Tibial nerve (tissue), 4 donors: ENCODE measurements at places on chromosomes 7 and 10.

GRCh38 chr7:50151001-50151400 is 58.0 kb upstream of the ZPBP start:
- no peaks in the 10 kb centered on the region for H3K36me3 ChIP-seq
- no peak overlapping the region for H3K4me3 ChIP-seq
- H3K27me3 ChIP-seq: no peaks in the 10 kb centered on the region
- H3K4me1 ChIP-seq: no peaks in the 10 kb centered on the region
- no peak overlapping the region for H3K27ac ChIP-seq

GRCh38 chr7:83060218-83060617 is 102.5 kb downstream of the PCLO start:
- H3K27ac ChIP-seq: no peak overlapping the region

- H3K4me1 ChIP-seq: no peaks in the 10 kb centered on the region
- no peaks in the 10 kb centered on the region for H3K27me3 ChIP-seq
- H3K27ac ChIP-seq: peak overlapping the region; percentile 35
- H3K36me3 ChIP-seq: no peaks in the 10 kb centered on the region
- H3K4me3 ChIP-seq: no peak overlapping the region
Measured at GRCh38 chr7:140512317-140513000, 33.2 kb upstream of the MKRN1 start.

GRCh38 chr7:83613232-83613631 is 35.7 kb downstream of the SEMA3E start:
- H3K36me3 ChIP-seq: no peaks in the 10 kb centered on the region
- H3K4me3 ChIP-seq: no peak overlapping the region
- no peaks in the 10 kb centered on the region for H3K4me1 ChIP-seq
- no peak for DNase-seq
- H3K27ac ChIP-seq: no peak overlapping the region

GRCh38 chr10:49228677-49229076 is 40.5 kb upstream of the TMEM273 start:
- no peaks in the 10 kb centered on the region for H3K4me1 ChIP-seq
- no peaks in the 10 kb centered on the region for H3K27me3 ChIP-seq
- no peak for DNase-seq
- H3K4me3 ChIP-seq: no peak overlapping the region
- no peaks in the 10 kb centered on the region for H3K36me3 ChIP-seq

GRCh38 chr10:29186221-29186620 is 102.6 kb upstream of the LYZL1 start:
- H3K27me3 ChIP-seq: no peaks in the 10 kb centered on the region
- no peak overlapping the region for H3K27ac ChIP-seq
- no peaks in the 10 kb centered on the region for H3K36me3 ChIP-seq
- H3K4me3 ChIP-seq: no peak overlapping the region
- no peaks in the 10 kb centered on the region for H3K4me1 ChIP-seq
- no peak for DNase-seq

- H3K27me3 ChIP-seq: no peaks in the 10 kb centered on the region
- no peaks in the 10 kb centered on the region for H3K4me1 ChIP-seq
- H3K4me3 ChIP-seq: no peak overlapping the region
- H3K36me3 ChIP-seq: no peaks in the 10 kb centered on the region
- H3K27ac ChIP-seq: no peak overlapping the region
- DNase-seq: no peak
Measured at GRCh38 chr7:145347271-145347670, 511.4 kb upstream of the TPK1 start.

DNA sequence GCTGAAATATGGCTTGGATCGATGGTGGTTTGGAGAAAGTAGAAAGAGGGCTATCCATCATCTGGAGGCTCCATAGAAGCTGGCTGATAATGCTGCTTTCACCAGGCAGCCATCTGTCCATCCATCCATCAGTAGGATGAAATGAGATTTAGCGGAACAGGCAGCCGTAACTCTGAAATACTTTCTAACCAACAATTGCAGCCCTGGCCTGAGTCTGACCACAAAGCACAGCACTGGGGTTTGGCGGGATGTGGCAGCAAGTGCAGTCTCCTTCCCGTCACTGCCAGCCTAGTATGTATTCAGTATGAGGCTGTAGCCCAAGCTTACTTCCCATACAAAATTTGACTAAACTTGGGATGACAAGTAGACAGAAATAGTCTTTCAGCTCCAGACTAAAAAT is 38.0 kb downstream of the R3HCC1L start:
- no peaks in the 10 kb centered on the region for H3K27me3 ChIP-seq
- no peak for DNase-seq
- H3K27ac ChIP-seq: no peak overlapping the region
- no peak overlapping the region for H3K4me3 ChIP-seq

GRCh38 chr10:9605231-9605630 is 1412.4 kb upstream of the CELF2 start:
- H3K27ac ChIP-seq: no peak overlapping the region
- H3K36me3 ChIP-seq: no peaks in the 10 kb centered on the region
- no peaks in the 10 kb centered on the region for H3K4me1 ChIP-seq
- DNase-seq: no peak
- no peak overlapping the region for H3K4me3 ChIP-seq

DNA sequence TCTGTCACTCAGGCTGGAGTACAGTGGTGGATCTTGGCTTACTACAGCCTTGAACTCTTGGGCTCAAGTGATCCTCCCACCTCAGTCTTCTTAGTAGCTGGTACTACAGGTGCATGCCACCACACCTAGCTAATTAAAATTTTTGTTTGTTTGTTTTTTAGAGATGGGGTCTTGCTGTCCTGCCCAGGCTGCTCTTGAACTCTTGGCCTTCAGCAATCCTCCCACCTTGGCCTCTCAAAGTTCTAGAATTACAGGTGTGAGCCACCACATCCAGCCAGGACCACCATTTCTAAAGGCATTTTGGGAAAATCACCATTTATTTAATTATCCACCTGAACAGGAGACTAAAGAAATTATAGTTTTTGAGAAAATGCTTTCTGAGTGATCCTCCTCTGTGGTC is 252.3 kb downstream of the PRPF18 start:
- peak overlapping the region; percentile 63 for H3K27ac ChIP-seq
- no peaks in the 10 kb centered on the region for H3K36me3 ChIP-seq
- H3K27me3 ChIP-seq: no peaks in the 10 kb centered on the region
- no peak for DNase-seq
- no peak overlapping the region for H3K4me3 ChIP-seq

GRCh38 chr10:36943544-36943943 is 181.9 kb upstream of the ANKRD30A start:
- no peak for DNase-seq
- no peak overlapping the region for H3K4me3 ChIP-seq
- H3K27ac ChIP-seq: no peak overlapping the region
- H3K36me3 ChIP-seq: no peaks in the 10 kb centered on the region

DNA sequence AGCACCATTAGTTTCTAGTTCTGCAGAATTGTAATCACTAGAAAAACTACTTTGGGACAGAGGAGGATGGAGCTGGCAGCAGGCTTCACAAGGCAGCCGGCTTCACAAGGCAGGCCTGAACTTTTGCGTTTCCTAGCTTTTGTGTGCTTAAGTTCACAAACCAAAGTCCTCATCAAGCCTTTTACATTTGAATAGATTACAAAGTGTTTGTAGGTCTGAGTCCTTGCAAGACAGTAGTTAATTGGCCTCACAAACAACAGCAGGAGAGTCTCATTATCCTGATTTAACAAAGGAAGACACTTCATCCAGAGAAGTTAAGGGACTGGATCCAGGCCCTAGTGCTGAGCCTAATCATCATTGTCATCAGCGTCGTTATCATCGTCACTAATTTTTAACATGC is 147.8 kb upstream of the AUTS2 start:
- H3K36me3 ChIP-seq: no peaks in the 10 kb centered on the region
- no peak overlapping the region for H3K27ac ChIP-seq
- no peaks in the 10 kb centered on the region for H3K27me3 ChIP-seq

- peaks cover 12% of the 10 kb centered on the region for H3K4me1 ChIP-seq
- H3K36me3 ChIP-seq: peaks cover 14% of the 10 kb centered on the region
- H3K27ac ChIP-seq: no peak overlapping the region
- H3K27me3 ChIP-seq: no peaks in the 10 kb centered on the region
- DNase-seq: no peak
- no peak overlapping the region for H3K4me3 ChIP-seq
Measured at GRCh38 chr10:71742301-71743088, 22.9 kb upstream of the C10orf105 start.

- no peaks in the 10 kb centered on the region for H3K4me1 ChIP-seq
- no peak overlapping the region for H3K4me3 ChIP-seq
- H3K27me3 ChIP-seq: no peaks in the 10 kb centered on the region
Measured at GRCh38 chr10:34374356-34375045, 440.6 kb downstream of the PARD3 start.

GRCh38 chr7:83502636-83503035 is 146.3 kb downstream of the SEMA3E start:
- no peaks in the 10 kb centered on the region for H3K4me1 ChIP-seq
- no peaks in the 10 kb centered on the region for H3K36me3 ChIP-seq
- no peaks in the 10 kb centered on the region for H3K27me3 ChIP-seq
- no peak for DNase-seq
- no peak overlapping the region for H3K4me3 ChIP-seq

GRCh38 chr7:151752816-151753595 is 123.9 kb downstream of the PRKAG2 start:
- no peak overlapping the region for H3K4me3 ChIP-seq
- DNase-seq: no peak
- H3K36me3 ChIP-seq: no peaks in the 10 kb centered on the region
- H3K27me3 ChIP-seq: no peaks in the 10 kb centered on the region

GRCh38 chr10:114042895-114043531 is 653 bp upstream of the ADRB1 start:
- no peaks in the 10 kb centered on the region for H3K36me3 ChIP-seq
- no peak for DNase-seq
- peak overlapping the region; percentile 52 for H3K27ac ChIP-seq

DNA sequence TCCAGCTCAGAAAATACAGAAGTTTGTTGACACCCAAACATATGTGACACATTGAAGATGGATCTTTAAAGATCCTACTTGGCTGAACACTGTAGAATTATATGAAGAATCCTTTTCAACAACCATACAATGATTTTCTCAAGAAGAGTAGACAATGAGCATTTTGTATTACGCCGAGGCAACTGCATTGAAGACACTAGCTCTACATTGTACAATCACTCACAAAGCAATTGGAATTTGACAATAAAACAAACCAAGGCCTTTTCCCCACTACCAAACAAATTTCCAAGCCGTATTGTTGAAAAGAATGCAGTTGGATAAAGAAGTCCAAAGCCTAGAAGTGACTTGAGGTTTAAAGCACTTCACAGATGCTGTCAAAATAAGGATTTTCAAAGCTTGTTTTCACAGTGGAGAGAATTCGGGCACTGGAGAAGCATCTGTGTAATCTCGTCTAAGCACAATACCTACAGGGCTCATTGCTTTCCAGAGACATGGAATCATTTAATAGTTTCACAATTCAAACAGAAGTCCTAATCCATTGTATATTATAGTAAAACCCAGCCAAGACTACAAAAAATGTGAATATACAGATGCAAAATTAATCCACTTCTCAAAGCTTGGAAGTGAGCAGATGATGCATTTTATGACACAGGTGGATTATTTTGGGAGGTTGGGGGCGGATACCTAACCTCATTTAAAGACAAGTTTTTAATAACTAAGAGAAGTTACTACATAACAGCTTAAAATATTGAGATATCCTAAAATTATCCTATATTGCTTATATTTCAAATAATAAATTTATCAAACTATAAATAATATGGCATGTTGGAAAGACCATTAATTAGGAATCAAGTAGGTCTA is 78.6 kb downstream of the SORCS1 start:
- H3K4me1 ChIP-seq: no peaks in the 10 kb centered on the region
- H3K27ac ChIP-seq: peak overlapping the region; percentile 67
- H3K27me3 ChIP-seq: no peaks in the 10 kb centered on the region
- DNase-seq: no peak
- H3K4me3 ChIP-seq: no peak overlapping the region

DNA sequence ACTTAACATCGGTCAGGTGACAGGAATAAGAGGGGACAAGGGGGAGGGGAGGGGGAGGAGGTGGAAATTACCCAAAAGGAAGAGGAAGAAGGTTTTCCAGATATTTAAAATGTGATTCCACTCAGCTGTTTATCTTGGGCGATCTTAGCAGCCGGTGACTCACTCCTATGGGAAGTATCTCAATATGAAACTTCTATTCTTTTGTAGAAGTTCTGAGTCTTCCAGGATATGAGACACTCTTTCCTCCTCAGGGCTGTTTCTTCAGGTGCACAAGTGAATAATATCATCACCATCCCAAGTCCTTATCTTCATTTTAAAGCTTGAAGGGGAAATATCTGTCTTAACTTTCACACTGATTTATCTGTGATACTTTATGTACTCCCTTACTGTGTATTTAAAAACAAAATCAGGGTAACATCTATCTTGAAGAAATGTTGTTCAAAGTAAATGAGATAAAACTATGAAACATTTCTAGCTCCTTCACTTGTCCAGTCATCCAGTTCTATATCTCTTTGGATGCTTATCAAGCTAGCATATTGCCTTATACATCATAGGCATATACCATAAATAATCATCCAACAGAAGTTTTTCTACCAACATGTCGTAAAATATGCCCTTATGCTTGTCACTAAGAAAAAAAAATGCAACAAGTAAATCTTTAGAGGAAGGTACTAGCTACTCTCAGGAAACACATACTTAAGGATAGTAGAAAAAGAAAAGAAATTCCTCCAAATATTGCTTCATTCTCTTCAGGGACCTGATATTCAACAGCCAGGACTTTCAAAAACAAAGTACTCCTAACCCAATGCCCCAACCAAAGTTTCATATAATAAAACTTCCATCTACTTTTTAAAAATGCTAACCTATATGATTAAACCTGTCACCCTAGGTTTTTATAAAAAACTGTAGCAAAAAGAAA is 13.7 kb downstream of the DOCK4 start:
- H3K4me3 ChIP-seq: no peak overlapping the region
- H3K36me3 ChIP-seq: no peaks in the 10 kb centered on the region
- H3K4me1 ChIP-seq: peaks cover 3% of the 10 kb centered on the region
- H3K27me3 ChIP-seq: no peaks in the 10 kb centered on the region
- DNase-seq: no peak
- peak overlapping the region; percentile 15 for H3K27ac ChIP-seq

DNA sequence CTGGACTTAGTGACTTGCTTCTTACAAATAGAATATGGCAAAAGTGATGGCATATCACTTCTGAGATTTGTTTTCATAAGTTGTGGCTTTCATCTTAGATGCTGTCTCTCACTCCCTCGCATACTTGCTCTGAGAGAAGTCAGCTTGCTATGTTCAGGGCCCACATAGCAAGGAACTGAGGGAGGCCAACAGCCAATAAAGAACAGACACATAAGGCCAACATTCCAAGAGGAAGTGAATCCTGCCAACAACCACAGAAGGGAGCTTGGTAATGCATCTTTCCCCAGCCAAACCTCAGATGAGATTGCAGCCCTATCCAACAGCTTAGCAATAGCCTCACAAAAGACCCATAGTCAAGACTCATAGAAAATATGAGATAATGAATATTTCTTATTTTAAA is 39.2 kb upstream of the DMTF1 start:
- no peaks in the 10 kb centered on the region for H3K27me3 ChIP-seq
- no peak overlapping the region for H3K27ac ChIP-seq
- no peak for DNase-seq
- H3K4me3 ChIP-seq: no peak overlapping the region
- no peaks in the 10 kb centered on the region for H3K4me1 ChIP-seq

GRCh38 chr7:107592361-107593024 is 12.4 kb downstream of the BCAP29 start:
- no peaks in the 10 kb centered on the region for H3K36me3 ChIP-seq
- DNase-seq: no peak
- H3K4me1 ChIP-seq: no peaks in the 10 kb centered on the region
- H3K27me3 ChIP-seq: no peaks in the 10 kb centered on the region
- no peak overlapping the region for H3K4me3 ChIP-seq
